T-helper 17 cell (primary cell): ENCODE measurements at places on chromosomes 16 and 17.

GRCh38 chr16:12869698-12870427 lies 31.5 kb upstream of the SHISA9 start:
- DNase-seq: no peak

GRCh38 chr17:45222289-45222995 lies 757 bp downstream of the FMNL1 start:
- no peak for DNase-seq

DNA sequence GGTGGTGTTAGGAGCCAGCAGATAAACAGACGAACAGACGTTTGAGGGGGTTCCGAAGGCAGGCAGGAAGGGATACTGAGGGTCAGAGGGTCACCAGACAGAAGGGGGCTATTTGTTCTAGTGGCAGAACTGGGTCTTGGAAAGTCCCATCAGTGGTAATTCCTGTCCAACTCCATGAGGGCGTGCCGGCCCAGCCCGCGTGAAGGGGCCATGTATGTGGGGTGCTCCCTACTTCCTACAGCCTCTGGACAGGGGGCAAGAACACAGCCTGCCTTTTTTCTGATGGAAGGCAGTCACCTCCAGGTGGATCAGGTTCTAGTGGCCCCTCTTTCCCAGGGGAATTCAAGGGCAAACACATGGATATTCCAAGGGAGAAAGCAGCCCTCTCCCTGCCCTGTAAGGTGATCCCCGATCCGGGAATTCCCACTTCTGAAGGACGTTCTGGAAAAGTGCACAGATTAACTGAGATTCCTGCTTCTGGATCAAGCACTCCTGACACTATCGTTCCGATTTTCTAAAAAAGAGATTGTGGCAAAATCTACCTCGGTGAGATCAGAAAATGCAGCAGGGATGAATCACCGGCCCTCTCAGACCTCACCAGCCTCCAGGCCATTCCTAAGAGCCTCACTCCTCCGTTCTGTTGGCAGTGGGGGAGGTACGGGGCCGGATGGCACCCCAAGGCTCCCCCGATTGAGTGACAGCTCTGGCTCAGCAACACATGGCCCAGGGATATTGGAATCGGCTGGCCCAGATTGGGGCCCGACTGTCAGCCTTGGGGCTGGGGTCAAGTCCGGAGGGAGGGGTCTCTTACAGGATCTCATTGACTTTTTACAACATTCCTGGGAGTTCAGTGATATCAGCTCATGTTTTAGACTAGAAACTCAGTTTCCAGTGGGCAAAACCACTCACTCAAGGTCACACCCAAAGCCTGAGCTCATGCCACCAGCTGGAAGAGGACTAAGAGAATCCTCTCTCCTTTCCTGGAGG lies 12.4 kb downstream of the STX1B start:
- DNase-seq: no peak

GRCh38 chr17:75811174-75811573 lies 26.6 kb downstream of the UNK start:
- no peak for DNase-seq

- no peak for DNase-seq
Observed at GRCh38 chr17:50640686-50641351, 6.1 kb downstream of the ABCC3 start.

DNA sequence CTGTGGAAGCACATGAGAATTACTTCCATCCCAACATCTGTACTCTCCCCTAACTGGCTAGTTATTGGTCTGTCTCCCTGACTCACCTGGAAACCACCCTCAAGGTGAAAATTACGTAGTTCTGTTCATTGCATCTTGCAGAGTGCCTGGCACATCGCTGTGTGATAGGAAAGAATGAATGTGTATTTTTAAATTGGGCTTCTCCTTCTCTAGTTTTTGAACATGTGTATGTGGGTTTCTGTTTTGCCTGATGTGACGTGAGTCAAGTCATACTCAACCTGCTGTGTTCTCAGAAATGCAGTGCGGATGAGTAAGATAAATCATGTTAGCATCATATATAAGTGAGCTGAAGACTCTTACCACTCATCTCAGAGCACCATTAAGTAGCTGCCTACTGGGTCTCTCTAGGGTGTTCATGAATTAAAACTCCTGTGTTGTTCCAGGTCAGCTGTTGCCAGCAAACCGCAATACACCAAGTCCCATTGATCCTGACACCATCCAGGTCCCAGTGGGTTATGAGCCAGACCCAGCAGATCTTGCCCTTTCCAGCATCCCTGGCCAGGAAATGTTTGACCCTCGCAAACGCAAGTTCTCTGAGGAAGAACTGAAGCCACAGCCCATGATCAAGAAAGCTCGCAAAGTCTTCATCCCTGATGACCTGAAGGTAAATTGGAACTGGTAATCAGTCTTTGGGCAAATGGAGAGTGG lies 50.2 kb downstream of the HLF start:
- no peak for DNase-seq

- no peak for DNase-seq
Observed at GRCh38 chr16:65154321-65154720, 32.5 kb upstream of the CDH11 start.
